HT-29 (cell line): ENCODE measurements at places on chromosomes 12 and 14.

- DNase-seq = peak; percentile 77
Observed at GRCh38 chr12:66087365-66087943, 43.1 kb downstream of the LLPH start.

- DNase-seq = no peak
Observed at GRCh38 chr12:131232036-131232435, 278.3 kb downstream of the ADGRD1 start.

DNA sequence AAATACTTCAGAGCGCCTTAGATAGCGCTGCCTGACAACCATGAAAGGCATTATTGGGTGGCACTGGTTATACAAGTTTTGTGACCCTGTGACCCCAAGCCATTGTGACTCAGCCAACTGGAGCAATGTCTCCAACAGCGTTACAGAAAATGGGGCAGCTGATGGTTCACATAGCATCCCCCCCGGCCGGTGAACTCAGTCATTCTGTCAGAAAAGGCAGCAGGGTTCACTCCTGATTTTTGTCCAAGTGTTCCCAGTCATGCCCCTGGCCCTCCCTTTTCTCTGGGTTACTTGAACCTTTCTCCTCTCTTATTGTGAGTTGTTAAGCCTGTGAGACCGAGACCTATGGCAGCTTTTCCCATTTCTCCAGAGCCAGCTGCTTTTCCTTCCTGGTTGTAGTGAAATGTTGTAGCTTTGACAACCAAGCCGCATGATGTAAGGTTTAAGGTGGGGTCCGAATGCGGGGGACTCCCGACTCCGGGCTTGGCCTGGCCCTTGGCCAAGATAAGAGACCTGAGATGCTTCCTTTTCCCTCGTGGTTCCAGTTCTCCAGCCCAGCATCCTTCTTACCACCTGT is 22.0 kb downstream of the CD9 start:
- DNase-seq = peak; percentile 95

- DNase-seq = peak; percentile 40
Observed at GRCh38 chr14:36208690-36209278, 32.3 kb upstream of the PTCSC3 start.

GRCh38 chr12:66813137-66813892 is 134.4 kb upstream of the GRIP1 start:
- peak; percentile 13 for DNase-seq

GRCh38 chr14:67526676-67527459 is 6.2 kb upstream of the PLEKHH1 start:
- DNase-seq = peak; percentile 63

GRCh38 chr14:104816616-104816884 is 15.6 kb downstream of the ZBTB42 start:
- no peak for DNase-seq

- DNase-seq = peak; percentile 70
Observed at GRCh38 chr12:47825173-47825639, 5.5 kb upstream of the HDAC7 start.
